ENCODE measurements at places on chromosomes 2 and 18.

- DNase-seq, result no peak
- no peaks in the 10 kb centered on the region for H3K36me3 ChIP-seq
- no peak overlapping the region for H3K4me3 ChIP-seq
- peaks cover 12% of the 10 kb centered on the region for H3K27me3 ChIP-seq
- no peak overlapping the region for H3K27ac ChIP-seq
These were observed 108.1 kb downstream of the AOX1 start for GRCh38 chr2:200693836-200694470.

DNA sequence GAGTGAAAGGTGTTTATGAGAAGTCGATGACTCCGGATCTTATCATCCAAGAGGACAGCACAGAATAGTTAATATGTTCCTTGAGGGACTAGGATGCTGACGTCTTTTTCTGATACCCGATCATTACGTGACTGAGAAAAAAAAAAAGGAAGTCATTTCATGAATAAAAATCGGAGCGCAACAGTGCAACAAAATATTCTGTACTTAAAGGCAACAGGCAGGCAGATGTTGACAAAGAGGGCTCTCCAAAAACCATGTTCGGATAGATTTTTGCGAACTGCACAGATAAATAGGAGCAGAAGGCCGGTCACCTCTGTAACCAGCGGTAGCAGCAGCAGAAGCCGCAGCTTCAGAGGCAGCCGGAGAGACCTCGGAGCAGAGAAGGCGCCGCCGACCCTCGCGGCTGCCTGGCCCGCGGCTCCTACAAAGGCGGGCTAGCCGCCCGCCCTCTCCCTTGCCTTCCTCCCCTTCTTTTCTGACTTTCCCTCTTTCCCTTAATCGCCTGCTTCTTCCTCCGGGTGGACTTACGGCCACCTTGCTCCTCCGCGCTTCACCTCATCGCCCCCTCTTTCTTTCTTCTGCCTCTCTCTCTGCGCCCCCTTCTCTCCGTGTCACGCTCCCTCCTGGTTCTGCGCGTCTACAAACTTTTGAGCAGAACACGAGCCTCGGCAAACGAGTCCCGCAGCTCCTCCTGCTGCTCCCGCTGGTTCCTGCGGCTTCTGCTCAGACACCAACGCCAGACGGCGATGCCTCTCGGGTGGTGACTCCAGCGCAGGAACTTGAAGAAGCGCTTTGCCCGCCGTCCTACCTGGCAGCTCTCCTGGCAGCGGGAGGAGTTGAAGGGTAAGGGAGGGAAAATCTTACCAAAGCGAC, at the start of gene ADCYAP1:
Gene ADCYAP1 (plus strand): TSS at position 654 of the 873 bp plus-strand sequence. CDS start 516 bp downstream, outside the sequence.
- H3K27ac ChIP-seq, result no peak within 1 kb of the TSS
- no peaks in the 10 kb centered on the region for H3K36me3 ChIP-seq
- H3K4me3 ChIP-seq, result no peak within 1 kb of the TSS

DNA sequence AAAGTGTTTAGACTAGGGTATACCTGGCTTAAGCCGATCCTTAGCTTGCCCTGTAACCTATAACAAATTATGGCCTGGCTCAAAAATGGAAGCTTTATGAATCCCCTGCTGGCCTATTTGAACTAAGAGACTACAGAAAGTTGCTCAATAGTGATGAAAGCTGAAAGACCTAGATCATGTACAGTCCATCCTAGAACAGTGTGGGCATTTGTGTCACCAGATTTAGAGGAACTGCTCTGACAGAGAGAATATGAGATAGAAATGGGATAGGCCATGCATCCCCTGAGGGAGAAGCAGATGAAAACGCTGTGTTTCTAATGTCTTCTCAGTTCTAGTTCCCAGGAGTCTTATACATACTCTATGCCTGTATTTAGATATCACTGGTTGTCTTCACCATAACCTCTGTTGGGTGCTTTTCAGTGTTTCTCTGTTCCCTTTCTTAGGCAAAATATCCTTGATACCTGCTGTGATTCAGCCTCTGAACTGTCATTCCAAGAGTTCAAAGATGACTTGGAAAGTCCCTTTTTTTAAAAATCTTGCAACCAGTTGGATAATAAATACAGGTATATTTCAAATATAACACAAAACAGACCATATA, 246.9 kb upstream of the SLC39A10 start:
- DNase-seq, result no peak
- H3K36me3 ChIP-seq, result no peaks in the 10 kb centered on the region
- no peaks in the 10 kb centered on the region for H3K4me1 ChIP-seq
- H3K4me3 ChIP-seq, result no peak overlapping the region
- no peak overlapping the region for H3K27ac ChIP-seq

- no peak overlapping the region for H3K27ac ChIP-seq
- no peak overlapping the region for H3K4me3 ChIP-seq
- no peaks in the 10 kb centered on the region for H3K4me1 ChIP-seq
- no peak for DNase-seq
These were observed 27.1 kb downstream of the CAMKMT start for GRCh38 chr2:44388877-44389276.

DNA sequence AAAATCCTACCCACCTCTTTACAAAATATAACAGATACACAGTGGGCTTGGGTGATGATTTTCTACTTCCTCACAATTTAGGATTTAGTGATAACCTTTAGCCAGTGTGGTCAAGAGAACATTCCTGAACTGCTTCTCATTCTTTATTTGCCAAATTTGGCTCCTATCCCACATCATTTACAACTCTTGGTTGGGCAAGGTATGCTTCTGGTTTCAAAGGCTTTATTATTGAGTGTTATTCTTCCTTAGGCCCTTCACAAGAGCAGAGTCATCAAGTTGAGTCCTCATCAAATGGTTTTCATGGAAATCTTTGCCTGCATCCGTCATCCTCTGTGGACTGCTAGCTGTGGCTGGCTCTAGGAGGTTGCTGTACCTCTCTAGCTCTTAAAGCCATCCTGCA, 472.0 kb upstream of the ETAA1 start:
- H3K27ac ChIP-seq, result no peak overlapping the region
- H3K36me3 ChIP-seq, result no peaks in the 10 kb centered on the region
- DNase-seq, result peak; percentile 9
- no peak overlapping the region for H3K4me3 ChIP-seq
- H3K27me3 ChIP-seq, result no peaks in the 10 kb centered on the region

- H3K4me1 ChIP-seq, result peaks cover 8% of the 10 kb centered on the region
- H3K27me3 ChIP-seq, result no peaks in the 10 kb centered on the region
- no peak overlapping the region for H3K4me3 ChIP-seq
- DNase-seq, result no peak
- H3K27ac ChIP-seq, result no peak overlapping the region
These were observed 1029.9 kb upstream of the ACVR2A start for GRCh38 chr2:146814971-146815370.

DNA sequence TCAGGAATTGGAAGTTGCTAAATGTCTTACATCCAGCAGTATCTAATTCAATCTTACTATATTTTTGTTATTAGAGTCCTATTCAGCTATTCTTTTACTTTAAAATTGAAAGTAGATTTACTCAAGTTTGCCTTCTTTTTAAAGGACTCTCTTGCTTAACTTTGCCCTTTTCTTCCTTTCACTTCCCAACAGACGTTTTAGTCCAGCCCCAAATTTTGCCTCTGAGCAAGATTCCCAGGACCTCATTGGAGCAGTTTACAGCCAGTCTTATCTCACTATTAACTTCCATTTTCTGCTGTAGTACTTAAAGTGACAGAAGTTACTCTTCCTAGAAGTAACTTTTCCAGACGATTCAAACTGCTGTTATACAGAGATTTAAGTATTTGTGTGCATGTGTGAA, 1.7 kb upstream of the PRKD3 start:
- DNase-seq, result peak; percentile 57
- H3K27ac ChIP-seq, result no peak overlapping the region
- no peak overlapping the region for H3K4me3 ChIP-seq
- H3K4me1 ChIP-seq, result peaks cover 27% of the 10 kb centered on the region

DNA sequence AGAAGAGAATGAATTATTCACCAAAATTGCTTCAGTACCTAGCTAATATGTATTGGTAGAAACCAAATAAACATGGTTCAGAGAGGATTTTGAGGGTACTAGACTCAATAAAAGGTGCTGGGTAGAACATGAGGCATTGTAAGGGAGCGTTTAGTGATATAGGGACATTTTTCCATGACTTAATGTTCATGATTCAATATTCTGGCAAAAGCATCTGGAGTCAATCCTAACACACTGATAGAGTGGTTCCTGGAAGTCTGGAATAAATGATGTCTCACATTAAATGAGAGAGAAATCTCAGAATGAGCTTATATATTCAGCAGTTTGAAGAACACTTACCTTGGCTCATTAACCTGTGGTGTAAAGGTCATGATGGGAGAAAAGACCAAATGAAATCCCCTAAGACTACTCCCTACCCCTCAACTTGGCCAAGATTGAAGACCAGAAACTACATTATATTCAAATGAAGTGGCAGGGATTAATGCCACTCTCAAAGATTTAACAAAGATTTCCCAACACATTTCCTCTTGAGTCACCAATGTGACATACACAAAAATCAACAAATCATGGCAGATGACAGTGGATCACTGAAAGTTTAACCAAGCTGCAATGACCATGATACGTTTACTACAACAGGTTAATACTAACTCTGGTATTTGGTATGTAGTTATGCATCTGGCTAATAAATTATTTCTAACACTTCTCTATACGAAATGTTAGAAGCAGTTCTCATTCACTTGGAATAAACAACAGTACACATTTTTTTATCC, 309.5 kb downstream of the SATB2 start:
- H3K36me3 ChIP-seq, result no peaks in the 10 kb centered on the region
- no peak for DNase-seq

- no peak overlapping the region for H3K4me3 ChIP-seq
- no peaks in the 10 kb centered on the region for H3K36me3 ChIP-seq
- DNase-seq, result peak; percentile 88
- H3K4me1 ChIP-seq, result peaks cover 13% of the 10 kb centered on the region
- H3K27ac ChIP-seq, result peak overlapping the region; percentile 84
- no peaks in the 10 kb centered on the region for H3K27me3 ChIP-seq
These were observed 118.1 kb upstream of the EPAS1 start for GRCh38 chr2:46179037-46179621.

DNA sequence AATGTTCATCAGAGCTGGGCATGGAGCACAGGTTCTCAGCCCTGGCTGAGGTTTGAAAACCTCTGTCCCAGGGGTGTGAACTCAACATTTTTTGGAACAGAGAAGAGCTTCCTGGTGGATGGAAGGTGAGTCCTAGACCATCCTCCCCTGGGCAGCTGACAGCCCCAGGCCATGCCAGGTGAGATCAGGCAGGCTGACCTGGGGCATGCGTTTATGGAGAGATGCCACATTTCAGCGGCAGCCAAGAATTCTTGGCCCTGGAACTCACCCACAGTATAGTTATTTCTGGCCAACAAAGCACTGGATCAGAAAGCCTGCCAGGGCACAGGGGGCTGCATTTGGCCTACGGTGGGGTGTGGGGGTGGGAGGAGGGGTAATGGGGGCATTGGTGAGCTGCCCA, 83.8 kb downstream of the EDAR start:
- H3K4me3 ChIP-seq, result no peak overlapping the region
- DNase-seq, result no peak
- H3K27me3 ChIP-seq, result peaks cover 2% of the 10 kb centered on the region
- H3K27ac ChIP-seq, result no peak overlapping the region

GRCh38 chr2:99708231-99708630, 218.4 kb upstream of the REV1 start:
- no peaks in the 10 kb centered on the region for H3K36me3 ChIP-seq
- DNase-seq, result no peak
- no peaks in the 10 kb centered on the region for H3K27me3 ChIP-seq
- H3K4me3 ChIP-seq, result no peak overlapping the region
- H3K4me1 ChIP-seq, result no peaks in the 10 kb centered on the region

DNA sequence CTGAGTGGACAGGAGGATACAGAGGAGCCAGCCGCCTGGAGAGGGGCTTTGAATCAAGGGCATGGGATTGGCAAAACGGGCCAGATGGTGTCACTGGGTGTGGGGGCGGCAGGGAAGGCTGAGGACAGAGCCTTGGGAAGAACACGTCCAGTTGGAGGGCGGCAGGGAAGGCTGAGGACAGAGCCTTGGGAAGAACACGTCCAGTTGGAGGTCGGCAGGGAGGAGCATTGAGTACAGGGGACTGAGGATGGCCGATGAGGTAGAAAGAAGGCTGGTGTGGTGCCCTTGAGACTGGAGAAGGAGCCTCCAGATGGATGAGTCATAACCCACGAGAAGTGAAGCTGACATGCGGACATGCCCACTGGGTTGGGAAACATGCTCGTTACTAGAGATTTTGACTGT, 4.5 kb downstream of the HES6 start:
- no peaks in the 10 kb centered on the region for H3K36me3 ChIP-seq
- no peak for DNase-seq
- no peak overlapping the region for H3K4me3 ChIP-seq
- peaks cover 2% of the 10 kb centered on the region for H3K4me1 ChIP-seq
- no peak overlapping the region for H3K27ac ChIP-seq

DNA sequence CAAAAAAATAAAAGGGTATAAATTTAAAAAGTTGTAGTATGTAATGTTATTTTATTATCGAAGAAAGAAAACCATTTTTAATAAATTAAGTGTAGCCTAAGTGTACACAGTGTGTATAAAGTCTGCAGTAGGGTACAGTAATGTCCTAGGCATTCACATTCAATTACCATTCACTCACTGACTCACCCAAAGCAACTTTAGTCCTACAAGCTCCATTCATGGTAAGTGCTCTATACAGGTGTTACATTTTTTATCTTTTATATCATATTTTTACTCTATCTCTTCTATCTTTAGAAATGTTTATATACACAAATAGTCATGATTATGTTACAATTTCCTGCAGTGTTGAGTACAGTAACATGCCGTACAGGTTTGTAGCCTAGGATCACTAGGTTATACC, 59.5 kb downstream of the RABL2A start:
- no peak overlapping the region for H3K4me3 ChIP-seq
- H3K4me1 ChIP-seq, result no peaks in the 10 kb centered on the region
- no peak overlapping the region for H3K27ac ChIP-seq
- H3K27me3 ChIP-seq, result peaks cover 6% of the 10 kb centered on the region

DNA sequence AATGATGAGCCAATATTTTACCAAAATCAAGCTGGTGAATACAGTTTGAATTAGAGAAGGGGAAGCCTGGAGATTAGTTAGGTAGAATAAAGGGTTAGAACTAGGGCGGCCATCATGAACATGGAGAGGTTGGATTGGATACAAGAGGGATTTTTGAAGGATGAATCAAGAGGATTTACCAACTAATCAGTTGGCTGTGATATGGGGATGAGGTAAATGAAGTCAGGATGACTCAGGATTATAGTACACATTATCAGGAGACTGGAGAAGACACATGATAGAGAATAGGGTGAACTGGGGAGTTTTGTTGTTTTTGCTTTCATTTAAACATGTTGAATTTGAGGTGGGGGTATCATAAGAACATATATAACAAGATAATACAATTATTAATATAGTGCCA, 73.8 kb upstream of the PROKR1 start:
- H3K27me3 ChIP-seq, result no peaks in the 10 kb centered on the region
- H3K36me3 ChIP-seq, result no peaks in the 10 kb centered on the region
- no peak for DNase-seq
- no peak overlapping the region for H3K4me3 ChIP-seq

Data from endothelial cell of umbilical vein (primary cell).